Lung (tissue), 17 donors: ENCODE measurements at places on chromosomes 1 and 21. TPM values are rescaled to one million over a fixed set of nuclear protein-coding genes. Genes with fewer than 3 reads are reported as not detected.

Gene WDR64
- polyA plus RNA-seq, result not detected

Gene INSRR
- polyA plus RNA-seq, result not detected

Gene RABGAP1L
- 16.0 TPM for polyA plus RNA-seq

Gene MYOM3
- 0.10 TPM for polyA plus RNA-seq

Gene SYT2
- 0.02 TPM for polyA plus RNA-seq

Gene FAM72D
- 0.41 TPM for polyA plus RNA-seq

Gene SLC1A7
- 0.14 TPM for polyA plus RNA-seq

Gene CD34
- 29.3 TPM for polyA plus RNA-seq

Gene IFNLR1
- 3.0 TPM for polyA plus RNA-seq

Gene SPRR4
- not detected for polyA plus RNA-seq

Gene BSND
- polyA plus RNA-seq, result 0.02 TPM

Gene ZBTB40
- polyA plus RNA-seq, result 6.6 TPM

Gene C1QTNF12
- 1.2 TPM for polyA plus RNA-seq

Gene MEX3A
- 0.26 TPM for polyA plus RNA-seq

Gene FCER1G
- polyA plus RNA-seq, result 275 TPM

Gene TEDDM1
- not detected for polyA plus RNA-seq

Gene MEAF6
- polyA plus RNA-seq, result 36.9 TPM

Gene ZBED6
- polyA plus RNA-seq, result 1.4 TPM

Gene LTN1
- polyA plus RNA-seq, result 4.5 TPM

Gene TCP10L
- 0.65 TPM for polyA plus RNA-seq

Gene TBX19
- polyA plus RNA-seq, result 1.0 TPM

Gene MX2
- 4.2 TPM for polyA plus RNA-seq

Gene KLHL21
- polyA plus RNA-seq, result 23.3 TPM

Gene CRABP2
- polyA plus RNA-seq, result 4.0 TPM

Gene OR6K3
- 0.12 TPM for polyA plus RNA-seq

Gene NEK2
- 0.97 TPM for polyA plus RNA-seq

Gene ST6GALNAC5
- 3.6 TPM for polyA plus RNA-seq

Gene CCDC185
- not detected for polyA plus RNA-seq

Gene CRYBG2
- 1.5 TPM for polyA plus RNA-seq

Gene RAB25
- 156 TPM for polyA plus RNA-seq

Gene LORICRIN
- not detected for polyA plus RNA-seq

Gene EFHD2
- polyA plus RNA-seq, result 73.6 TPM

Gene NDC1
- 3.9 TPM for polyA plus RNA-seq

Gene SYPL2
- 0.81 TPM for polyA plus RNA-seq

Gene KLF17
- polyA plus RNA-seq, result 0.21 TPM

Gene HCRTR1
- polyA plus RNA-seq, result not detected

Gene SMCP
- not detected for polyA plus RNA-seq

Gene CHRM3
- polyA plus RNA-seq, result 2.0 TPM

Gene SPRR2A
- 4.5 TPM for polyA plus RNA-seq

Gene AQP10
- polyA plus RNA-seq, result 0.28 TPM

Gene BARHL2
- not detected for polyA plus RNA-seq

Gene TMPRSS3
- polyA plus RNA-seq, result 3.2 TPM

Gene KPRP
- not detected for polyA plus RNA-seq

Gene HTR6
- polyA plus RNA-seq, result not detected

Gene EDARADD
- 0.37 TPM for polyA plus RNA-seq

Gene TGFB2
- 3.3 TPM for polyA plus RNA-seq

Gene HES3
- not detected for polyA plus RNA-seq

Gene TNNT2
- 4.0 TPM for polyA plus RNA-seq

Gene MROH7
- polyA plus RNA-seq, result 1.2 TPM

Gene FCAMR
- 0.18 TPM for polyA plus RNA-seq

Gene GUCA2A
- 0.28 TPM for polyA plus RNA-seq

Gene LRRN2
- polyA plus RNA-seq, result 0.97 TPM

Gene C1QB
- 354 TPM for polyA plus RNA-seq

Gene TMEM51
- polyA plus RNA-seq, result 17.8 TPM

Gene SYTL1
- 27.7 TPM for polyA plus RNA-seq

Gene S100A8
- 6,695 TPM for polyA plus RNA-seq

Gene HMGCS2
- 4.2 TPM for polyA plus RNA-seq

Gene VASH2
- polyA plus RNA-seq, result 0.26 TPM

Gene KDF1
- polyA plus RNA-seq, result 12.5 TPM

Gene SLC45A3
- 2.1 TPM for polyA plus RNA-seq
